CD4-positive, alpha-beta T cell treated with Interleukin-21 for 1 hour (primary cell): ENCODE measurements at places on chromosomes 11 and 22.

- DNase-seq: no peak
Measured at GRCh38 chr11:3909901-3910300, 54.4 kb downstream of the STIM1 start.

DNA sequence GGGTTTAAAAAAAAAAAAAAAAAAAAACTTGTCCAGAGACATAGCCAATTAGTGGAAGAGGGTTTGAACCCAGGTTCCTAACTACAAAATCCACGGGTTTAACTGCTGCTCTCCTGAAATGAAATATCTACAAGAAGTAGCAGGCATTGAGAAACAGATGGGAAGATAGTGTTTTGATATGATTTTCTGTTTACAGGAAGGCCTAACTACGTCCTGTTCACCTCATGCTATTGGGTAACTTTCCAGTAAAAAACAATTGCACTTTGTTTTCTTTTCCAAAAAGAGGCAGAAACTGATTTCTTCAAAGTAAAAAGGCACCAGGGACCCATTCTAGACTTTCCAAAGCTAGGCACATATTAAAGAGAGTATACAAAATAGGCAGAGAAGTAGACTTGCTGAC, 5.9 kb upstream of the C11orf91 start:
- no peak for DNase-seq

DNA sequence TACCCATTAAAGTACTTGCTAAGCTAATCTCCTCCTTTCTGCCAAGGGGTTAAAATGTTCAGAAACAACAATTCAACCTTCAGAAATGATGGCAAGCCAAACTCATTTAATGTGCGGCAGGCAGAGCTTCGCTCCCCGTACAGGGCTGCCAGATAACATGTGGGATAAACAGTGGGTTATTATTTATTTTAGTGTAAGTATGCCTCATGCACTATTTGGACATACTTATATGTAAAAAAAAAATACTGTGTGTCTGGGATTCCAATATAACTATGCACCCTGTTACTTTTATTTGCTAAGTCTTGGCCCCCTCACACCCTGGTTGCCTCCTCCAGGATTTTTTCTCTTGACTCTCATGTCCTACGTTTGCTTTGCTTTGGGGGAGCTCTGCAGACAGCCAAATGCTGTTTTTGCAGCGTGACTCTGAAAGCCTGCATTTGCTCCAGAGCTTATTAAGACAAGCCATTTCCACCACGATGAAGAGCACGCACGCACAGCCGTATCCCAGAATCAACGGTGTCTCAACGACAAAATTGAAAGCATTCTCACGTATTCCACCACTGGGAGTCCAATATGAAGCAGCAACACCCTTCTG, 86.5 kb upstream of the SHANK2 start:
- DNase-seq: no peak

GRCh38 chr11:104433751-104434150, 269.8 kb upstream of the PDGFD start:
- no peak for DNase-seq

- DNase-seq: no peak
Measured at GRCh38 chr11:12377106-12377823, at the start of gene PARVA. Gene PARVA, plus strand, starts transcription at chr11:12377571. Its CDS starts 77 bp downstream, at chr11:12377648.

GRCh38 chr11:33362051-33362910, 105.1 kb downstream of the HIPK3 start:
- DNase-seq: peak; percentile 48

DNA sequence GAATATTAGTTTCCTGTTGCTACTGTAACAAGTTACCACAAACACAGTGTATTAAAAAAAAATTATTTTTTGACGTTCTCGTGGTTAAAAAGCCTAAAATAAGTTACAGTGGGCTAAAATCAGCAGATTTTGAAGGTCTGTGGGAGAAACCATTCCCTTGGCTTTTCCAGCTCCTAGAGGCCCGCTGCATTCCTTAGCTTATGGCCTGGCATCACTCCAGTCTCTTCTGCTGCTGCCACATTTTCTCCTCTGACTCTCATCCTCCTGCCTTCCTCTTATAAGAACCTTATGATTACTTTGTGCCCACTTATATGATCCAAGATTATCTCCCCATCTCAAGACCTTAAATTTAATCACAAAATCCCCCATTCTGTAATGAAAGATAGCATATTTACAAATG, 392.7 kb downstream of the GUCY1A2 start:
- no peak for DNase-seq

GRCh38 chr11:122665861-122666260, 10.3 kb downstream of the UBASH3B start:
- DNase-seq: no peak

- DNase-seq: no peak
Measured at GRCh38 chr11:12523180-12523924, 146.0 kb downstream of the PARVA start.

GRCh38 chr11:76234416-76235232, 28.3 kb upstream of the WNT11 start:
- peak; percentile 24 for DNase-seq

- no peak for DNase-seq
Measured at GRCh38 chr11:101444851-101445250, 139.0 kb downstream of the TRPC6 start.

- DNase-seq: no peak
Measured at GRCh38 chr11:73149105-73149504, 7.0 kb upstream of the FCHSD2 start.

GRCh38 chr11:75103380-75104026, 6.8 kb upstream of the OR2AT4 start:
- DNase-seq: no peak

DNA sequence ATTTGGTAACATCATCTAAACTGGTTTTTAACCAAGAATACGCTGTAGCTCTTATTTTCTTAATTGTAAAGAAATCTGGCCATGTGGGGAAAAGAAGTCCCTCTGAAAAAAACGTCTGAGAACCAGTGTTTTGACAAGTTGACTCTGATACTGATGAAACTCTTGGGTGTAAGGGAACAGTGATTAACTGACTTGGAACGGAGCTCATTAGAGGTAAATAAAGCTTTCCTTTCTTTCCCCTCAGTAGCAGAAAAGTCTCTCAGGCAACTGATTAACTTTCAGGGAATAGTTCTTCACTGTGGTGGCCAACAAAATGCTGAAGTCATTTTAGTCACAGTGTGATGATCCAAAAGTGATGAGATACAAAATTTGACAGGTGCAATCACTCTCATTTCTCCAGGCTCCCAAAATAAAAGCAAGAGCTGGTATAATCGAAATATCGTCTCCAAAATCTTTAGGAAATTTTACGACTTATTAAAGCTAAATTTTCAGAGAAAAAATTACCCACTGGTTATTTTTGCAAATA, 52.3 kb downstream of the SLC36A4 start:
- DNase-seq: no peak

GRCh38 chr22:27874185-27874584, 44.9 kb downstream of the PITPNB start:
- DNase-seq: no peak

- no peak for DNase-seq
Measured at GRCh38 chr11:2530131-2530854, 85.5 kb downstream of the KCNQ1 start.

GRCh38 chr11:33187998-33188722, 26.9 kb upstream of the CSTF3 start:
- no peak for DNase-seq

DNA sequence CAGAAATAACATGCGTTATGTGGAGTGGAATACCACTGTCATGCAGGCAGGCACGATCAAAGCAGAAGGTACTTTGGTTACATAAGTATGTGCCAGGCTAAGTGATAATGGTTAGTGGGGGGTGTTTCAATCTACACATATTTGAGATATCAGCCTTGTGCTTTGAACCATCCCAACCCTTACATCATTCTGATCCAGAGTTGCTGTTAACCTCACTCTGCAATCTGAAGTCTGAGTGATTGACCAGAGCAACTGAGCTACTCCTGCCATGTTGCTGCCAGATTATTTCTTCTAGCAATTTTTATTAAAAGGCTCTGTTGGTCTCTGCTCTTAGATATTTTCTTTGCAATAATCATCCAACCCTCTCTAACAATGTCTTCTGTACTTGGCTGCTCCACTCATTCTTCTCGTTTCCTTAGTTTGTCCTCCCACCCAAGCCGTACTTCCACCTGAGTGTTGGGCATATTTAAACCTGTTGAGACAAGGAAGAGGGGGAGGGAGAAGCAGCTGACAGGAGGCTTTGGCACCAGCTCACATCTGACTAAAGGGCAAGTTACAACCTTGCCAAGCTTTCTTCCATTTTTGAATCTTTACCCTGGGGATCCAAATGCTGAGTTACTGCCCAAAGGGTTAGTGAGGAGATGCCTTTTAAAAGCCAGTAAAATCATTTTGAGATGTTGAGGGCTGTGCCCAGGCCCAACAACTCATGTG, 114.1 kb upstream of the SESN3 start:
- DNase-seq: no peak

- no peak for DNase-seq
Measured at GRCh38 chr11:66625041-66625751, 8.8 kb downstream of the RBM14 start.

DNA sequence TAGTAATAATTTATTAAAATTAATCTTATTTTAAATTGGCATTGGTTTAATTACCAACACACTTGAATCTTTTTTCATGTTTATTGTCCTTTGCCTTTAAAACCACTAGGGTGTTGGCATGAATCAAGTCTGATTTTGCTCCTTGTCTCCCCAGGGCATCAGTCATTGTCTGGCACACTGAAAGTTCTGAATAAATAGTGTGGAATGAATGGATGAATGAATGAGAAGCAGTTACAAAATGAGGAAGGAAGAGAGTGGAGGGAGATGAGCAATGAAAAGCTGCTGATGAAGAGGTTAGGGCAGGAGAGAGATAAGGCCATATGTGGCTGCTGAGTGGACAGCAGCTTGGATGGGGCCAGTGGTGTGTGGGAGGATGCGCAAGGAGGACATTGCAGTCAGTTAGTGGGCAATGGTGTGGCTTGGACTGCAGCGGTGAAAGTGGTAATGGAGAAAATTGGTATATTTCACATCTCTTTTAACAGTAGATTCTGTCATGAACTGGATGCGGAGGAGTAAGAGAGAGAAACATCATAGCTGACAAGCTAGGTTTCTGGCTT, 132.0 kb downstream of the SPON1 start:
- DNase-seq: no peak

GRCh38 chr11:61599968-61600710, 19.3 kb upstream of the SYT7 start:
- no peak for DNase-seq

GRCh38 chr11:13448876-13449275, 14.1 kb downstream of the BTBD10 start:
- DNase-seq: no peak

GRCh38 chr22:42281706-42282251, 11.3 kb upstream of the TCF20 start:
- no peak for DNase-seq

GRCh38 chr11:96037405-96037949, 113.6 kb upstream of the MTMR2 start:
- DNase-seq: no peak

- DNase-seq: peak; percentile 82
Measured at GRCh38 chr22:21632237-21632895, at the start of gene CCDC116. Gene CCDC116, plus strand, starts transcription at chr22:21632760. Its CDS starts 422 bp downstream, at chr22:21633182.

- no peak for DNase-seq
Measured at GRCh38 chr11:27397624-27398399, 34.8 kb upstream of the CCDC34 start.

- DNase-seq: no peak
Measured at GRCh38 chr11:66011239-66011784, 496 bp upstream of the CST6 start.

GRCh38 chr11:75582506-75582894, 20.4 kb downstream of the SERPINH1 start:
- DNase-seq: no peak

DNA sequence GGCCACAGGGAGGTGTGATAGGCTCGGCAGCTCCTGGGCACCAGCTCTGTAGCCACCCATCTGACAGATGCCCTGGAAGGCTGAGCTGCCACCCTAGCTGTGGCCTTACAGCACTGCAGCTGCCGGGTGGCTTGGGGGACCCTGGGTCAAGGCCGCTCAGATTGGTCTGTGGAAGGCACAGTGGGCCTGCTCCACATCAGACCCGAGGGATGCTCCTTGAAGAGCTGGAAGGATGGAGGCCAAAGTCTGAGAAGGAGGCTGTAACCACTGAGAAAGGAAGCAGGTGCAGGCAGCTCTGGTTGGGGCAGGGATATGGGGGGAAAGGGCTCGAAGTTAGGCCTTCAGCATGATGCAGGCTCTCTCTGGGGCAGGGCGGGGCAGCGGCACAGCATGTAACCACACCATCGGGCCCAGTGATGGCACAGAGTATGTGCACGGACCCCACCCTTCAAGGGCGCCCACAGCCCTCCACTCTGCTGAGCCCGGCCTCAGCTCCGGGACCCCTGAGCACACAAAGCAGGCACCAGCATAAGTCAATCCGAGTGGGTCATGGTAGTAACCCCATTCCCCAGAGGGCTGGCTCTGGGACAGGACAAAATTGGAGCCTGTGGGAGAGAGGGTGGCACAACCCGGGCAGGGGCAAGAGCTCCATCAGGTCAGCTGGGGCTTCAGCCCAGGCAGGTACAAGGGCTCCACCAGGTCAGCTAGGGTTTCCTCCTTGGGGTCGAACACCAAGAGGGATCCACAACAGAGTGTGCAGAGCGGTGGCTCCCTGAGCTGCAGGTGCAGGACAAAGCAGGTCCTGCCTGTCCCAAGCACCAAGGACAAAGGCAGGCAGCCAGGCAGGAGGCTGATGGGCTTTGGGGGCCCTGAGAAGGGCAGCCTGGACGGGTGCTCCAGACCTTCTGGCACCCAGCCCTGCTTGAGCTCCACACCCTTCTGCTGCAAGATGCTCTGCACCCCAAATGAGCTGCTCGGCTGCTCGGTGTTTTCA, 1511.1 kb downstream of the BRD1 start:
- DNase-seq: no peak

- DNase-seq: no peak
Measured at GRCh38 chr11:62958547-62959421, 26.0 kb downstream of the SLC22A6 start.

GRCh38 chr11:84234462-84235202, 948.5 kb upstream of the CCDC90B start:
- DNase-seq: no peak

DNA sequence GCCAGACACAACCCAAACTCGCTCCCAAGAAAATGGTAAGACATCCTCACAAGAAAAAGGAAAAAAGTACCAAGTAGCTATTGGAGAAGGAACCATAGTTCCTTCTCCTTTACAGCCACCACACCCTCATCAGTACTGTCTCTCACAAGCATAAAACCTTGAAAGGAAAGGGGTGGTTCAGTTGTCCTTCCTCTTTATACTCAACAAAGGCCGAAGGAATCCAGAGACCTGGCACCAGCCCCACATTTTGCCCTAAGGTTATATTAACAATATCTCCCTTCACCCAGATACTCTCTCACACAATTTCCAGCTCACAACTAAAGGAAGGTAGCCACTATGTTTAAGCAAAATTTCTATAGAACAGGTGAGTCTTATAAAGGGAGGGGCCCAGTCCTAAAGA, 8.5 kb downstream of the FHIP1B start:
- no peak for DNase-seq

GRCh38 chr11:43856993-43857392, 23.6 kb upstream of the ALKBH3 start:
- no peak for DNase-seq

DNA sequence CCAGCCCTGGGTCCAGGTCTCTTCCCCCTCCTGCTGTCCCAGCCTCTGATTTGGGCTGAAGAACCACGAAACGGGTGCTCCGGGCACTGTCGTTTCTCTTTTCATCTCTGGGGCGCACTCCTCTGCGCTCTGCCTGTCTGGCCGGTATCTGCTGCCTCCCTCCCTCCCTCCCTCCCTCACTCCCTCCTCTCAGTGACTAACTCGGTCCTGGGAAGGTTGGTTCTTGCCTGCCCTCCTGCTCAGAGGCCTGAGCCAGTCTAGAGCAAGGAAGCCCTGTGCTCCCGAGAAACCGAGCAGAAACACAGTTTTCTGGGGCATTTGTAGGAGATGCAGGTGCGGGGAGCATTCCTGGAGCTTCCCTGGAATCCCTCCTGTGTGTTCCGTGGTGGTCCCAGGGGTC, 1235.2 kb downstream of the BRD1 start:
- no peak for DNase-seq

GRCh38 chr22:25970374-25970911, 198.8 kb upstream of the SEZ6L start:
- no peak for DNase-seq
